CD4-positive, alpha-beta T cell treated with Interferon gamma for 1 hour (primary cell): ENCODE measurements at places on chromosomes 6 and 20.

DNA sequence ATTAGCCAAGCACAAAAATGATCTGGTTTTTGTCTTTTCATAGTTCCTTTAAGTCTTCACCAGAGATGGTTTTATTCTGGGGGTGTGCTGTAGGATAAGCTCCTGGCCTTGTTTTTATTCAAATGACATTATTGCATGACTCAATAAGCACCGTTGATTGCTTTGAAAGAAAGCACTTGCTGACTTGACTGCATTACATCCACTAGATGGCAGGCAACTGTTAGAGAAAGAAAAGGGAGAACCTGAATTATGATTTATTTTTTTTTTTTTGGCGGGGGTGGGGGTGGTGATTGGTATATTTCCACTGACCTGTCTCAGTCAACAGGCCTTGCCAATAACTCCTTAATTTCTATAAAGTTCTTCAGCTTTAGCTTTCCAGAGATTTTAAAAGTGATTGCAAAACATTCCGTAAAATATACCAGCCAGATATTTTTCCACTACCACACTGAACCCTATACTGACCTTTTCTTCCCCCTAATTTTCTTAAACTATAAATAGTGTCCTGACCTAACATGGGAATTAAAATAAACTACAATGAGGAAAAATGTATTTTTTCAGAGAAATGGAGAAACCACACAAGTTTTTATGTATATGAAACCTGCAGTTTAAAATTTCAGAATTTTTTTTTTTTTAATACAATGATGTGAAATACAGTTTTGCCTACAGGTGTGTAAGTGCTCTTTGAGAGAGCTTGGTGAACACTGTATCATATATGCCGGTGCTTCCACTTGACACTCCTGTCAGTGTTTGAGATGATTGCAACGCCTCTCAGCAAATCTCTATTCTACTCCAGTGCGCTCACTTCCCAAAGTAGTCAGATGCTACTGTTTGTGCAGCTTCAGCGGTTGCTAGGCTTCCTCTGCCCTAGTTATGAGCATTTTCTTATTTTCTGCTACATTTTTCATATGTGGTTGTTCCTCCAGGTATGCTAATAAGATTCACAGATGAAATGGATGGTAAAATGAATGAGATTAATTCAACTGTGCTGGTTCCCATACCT is 274.3 kb downstream of the CD109 start:
- DNase-seq = no peak

GRCh38 chr6:144581812-144582537 is 296.8 kb downstream of the UTRN start:
- no peak for DNase-seq

- no peak for DNase-seq
Measured at GRCh38 chr20:47300071-47300470, 56.4 kb downstream of the ZMYND8 start.

DNA sequence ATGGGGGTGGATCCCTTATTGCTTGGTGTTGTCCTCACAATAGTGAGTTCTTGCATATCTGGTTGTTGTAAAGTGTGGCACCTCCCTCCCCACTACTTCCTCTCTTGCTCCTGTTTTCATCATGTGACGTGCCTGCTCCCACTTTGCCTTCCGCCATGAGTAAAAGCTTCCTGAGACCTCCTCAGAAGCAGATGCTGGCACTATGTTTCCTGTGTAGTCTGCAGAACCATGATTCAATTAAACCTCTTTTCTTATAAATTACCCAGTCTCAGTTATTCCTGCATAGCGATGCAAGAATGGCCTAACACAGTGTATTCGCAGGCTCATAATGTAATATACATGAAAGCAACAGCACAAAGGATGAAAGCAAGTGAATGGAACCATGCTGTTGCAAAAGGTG is 28.4 kb upstream of the ANKRD60 start:
- no peak for DNase-seq

GRCh38 chr6:30397697-30398096 is 52.7 kb downstream of the RPP21 start:
- DNase-seq = no peak

GRCh38 chr20:63147532-63147931 is 68.4 kb downstream of the YTHDF1 start:
- no peak for DNase-seq

- DNase-seq = no peak
Measured at GRCh38 chr6:34053721-34054120, 92.2 kb downstream of the GRM4 start.

DNA sequence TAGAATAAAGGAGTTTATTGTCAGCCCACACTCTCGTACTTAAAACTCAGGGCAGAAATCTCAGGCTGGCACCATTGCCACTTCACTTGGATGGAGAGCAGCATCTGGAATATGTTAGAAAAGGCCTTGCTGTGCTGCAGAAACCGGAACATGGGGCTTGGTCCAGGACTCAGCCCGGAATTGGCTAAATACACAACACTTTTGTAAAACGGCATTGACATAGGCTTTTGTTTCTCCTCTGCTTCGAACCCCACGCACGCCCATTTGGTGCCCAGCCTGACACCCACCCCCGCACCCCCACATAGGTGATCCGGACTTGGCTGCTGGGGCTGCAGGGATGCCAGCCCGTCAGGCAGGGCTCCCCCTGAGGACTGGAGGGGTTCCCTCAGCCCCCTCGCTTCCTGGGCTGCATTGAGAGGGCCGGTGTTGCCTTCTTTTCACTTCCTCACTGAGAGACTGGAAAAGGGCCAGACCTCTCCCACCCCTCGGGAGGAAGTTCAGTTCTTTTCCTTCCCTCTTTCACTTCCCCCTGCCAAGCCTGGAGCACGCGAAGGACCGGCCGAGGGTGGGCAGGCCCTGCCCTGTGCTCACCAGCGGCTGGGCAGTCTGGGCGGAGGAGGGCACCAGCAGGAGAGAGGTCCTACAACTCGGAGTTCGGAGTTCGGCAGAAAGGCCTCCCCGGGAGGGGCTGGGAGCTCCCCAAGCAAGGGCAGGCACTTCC is 17.9 kb upstream of the CST3 start:
- DNase-seq = peak; percentile 49

- no peak for DNase-seq
Measured at GRCh38 chr20:9919271-9920014, 80.6 kb upstream of the PAK5 start.

- DNase-seq = no peak
Measured at GRCh38 chr6:39839445-39839844, 47.3 kb downstream of the DAAM2 start.

GRCh38 chr6:32883789-32884188 is 29.8 kb downstream of the PSMB9 start:
- DNase-seq = no peak

DNA sequence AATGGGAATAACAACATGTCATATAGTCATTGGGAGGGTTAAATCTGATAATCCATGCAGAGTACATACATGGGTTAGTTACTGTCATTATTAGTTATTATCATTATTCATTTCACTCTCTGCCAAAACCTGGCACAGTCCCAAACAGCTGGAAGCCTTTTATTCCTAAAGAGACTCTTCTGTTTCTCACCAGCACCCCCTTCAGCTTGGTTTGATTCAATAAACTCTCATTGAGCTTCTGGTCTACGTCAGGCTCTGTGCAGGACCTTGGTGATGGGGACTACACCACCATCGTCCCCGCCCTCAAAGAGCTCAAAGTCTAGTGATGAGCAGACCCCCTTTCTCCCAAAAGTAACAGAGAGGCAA is 2.3 kb downstream of the KCNK15 start:
- DNase-seq = no peak

GRCh38 chr6:109336221-109336961 is 45.9 kb downstream of the CD164 start:
- DNase-seq = no peak

- no peak for DNase-seq
Measured at GRCh38 chr20:46875059-46875458, 19.6 kb upstream of the EYA2 start.

GRCh38 chr6:53065266-53066076 is at the start of gene FBXO9:
Gene FBXO9, plus strand, starts transcription at chr6:53065404. Its CDS starts 386 bp downstream, at chr6:53065790.
- DNase-seq = peak; percentile 73

DNA sequence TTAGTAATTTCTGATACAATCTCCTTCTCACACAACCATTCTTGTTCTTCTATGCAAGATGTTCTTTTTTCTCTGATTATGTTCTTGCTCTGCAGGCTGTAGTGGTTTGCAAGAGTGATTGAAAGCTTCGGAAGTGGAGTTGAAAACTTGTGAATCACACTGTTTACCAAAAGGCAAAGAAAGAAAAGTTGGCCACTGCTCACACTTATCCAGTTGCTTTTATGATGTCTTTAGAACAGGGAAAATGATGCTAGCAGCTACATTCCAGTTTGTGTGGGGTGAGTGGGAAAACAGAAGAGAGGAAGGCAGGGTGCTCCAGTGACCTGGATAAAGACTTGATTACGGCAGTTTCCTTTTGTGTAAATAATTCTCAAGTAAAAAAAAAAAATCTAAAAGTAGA is 583.3 kb downstream of the TENT5A start:
- no peak for DNase-seq

- DNase-seq = no peak
Measured at GRCh38 chr6:9482030-9482738, 932.7 kb downstream of the TFAP2A start.

DNA sequence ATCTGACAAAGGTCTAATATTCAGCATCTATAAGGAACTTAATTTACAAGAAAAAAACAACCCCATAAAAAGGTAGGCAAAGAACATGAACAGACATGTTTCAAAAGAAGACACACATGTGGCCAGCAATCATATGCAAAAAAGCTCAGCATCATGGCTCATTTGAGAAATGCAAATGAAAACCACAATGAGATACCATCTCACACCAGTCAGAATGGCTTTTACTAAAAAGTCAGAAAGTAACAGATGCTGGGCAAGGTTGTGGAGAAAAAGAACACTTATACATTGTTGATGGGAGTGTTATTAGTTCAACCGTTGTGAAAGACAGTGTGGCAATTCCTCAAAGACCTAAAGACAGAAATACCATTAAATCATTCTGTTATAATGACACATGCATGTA is 289.9 kb upstream of the MMS22L start:
- no peak for DNase-seq

GRCh38 chr6:21800948-21801438 is 207.4 kb downstream of the SOX4 start:
- DNase-seq = no peak

DNA sequence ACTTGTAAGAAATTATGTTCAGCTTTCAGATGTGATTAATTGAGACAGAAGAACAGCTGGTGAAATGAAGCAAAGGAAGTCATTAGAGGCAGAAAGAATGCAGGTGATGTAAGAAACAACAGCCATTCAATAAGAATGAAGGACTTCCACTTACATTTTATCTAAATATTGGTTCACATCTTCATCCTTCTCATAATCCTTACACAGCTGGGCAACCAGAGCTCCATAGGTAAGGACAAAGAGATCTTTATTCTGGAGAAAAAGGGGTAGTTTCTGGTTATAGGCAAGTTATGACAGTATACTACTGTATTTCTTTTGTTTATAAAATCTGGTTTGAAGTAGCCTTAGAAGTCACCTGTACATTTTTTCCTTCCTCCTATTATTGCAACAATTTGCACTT is 2.3 kb downstream of the TRAPPC3L start:
- DNase-seq = no peak

GRCh38 chr6:2097464-2097863 is 147.9 kb downstream of the GMDS start:
- no peak for DNase-seq

DNA sequence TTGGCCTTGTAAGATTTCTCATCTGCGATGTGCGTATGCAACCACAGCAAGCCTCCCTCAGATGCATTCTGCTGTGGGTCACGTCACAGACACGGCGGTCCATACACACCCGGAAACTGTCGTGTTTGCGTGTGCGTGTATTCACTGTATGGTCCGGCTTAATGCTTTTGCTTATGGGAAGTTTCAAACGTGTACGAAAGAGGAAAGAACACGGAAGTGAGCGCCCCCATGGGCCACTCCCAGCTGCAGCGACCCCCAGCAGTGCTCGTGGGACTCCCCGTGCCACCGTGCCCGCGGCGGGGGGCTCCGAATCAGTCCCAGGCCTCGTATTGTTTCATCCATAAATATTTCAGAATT is 10.2 kb downstream of the DLL1 start:
- DNase-seq = peak; percentile 48

DNA sequence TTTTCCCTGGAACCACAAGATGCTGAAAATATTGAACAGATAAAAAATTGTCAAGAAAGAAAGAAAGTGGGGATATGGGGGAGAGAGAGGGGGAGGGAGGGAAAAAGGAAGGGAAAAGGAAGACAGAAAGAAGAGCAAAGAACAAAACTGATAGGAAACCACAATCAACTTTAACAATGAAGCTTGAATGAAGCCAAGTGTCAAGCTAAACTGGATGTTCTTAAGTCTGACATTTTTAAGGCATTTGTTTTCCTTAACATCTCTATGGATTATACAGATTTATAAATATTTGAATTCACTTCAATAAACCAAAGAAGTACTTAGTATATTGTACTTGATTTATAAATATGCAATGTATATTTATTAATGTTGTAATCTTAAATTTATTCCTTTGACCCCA is 197.6 kb upstream of the SMLR1 start:
- DNase-seq = no peak

DNA sequence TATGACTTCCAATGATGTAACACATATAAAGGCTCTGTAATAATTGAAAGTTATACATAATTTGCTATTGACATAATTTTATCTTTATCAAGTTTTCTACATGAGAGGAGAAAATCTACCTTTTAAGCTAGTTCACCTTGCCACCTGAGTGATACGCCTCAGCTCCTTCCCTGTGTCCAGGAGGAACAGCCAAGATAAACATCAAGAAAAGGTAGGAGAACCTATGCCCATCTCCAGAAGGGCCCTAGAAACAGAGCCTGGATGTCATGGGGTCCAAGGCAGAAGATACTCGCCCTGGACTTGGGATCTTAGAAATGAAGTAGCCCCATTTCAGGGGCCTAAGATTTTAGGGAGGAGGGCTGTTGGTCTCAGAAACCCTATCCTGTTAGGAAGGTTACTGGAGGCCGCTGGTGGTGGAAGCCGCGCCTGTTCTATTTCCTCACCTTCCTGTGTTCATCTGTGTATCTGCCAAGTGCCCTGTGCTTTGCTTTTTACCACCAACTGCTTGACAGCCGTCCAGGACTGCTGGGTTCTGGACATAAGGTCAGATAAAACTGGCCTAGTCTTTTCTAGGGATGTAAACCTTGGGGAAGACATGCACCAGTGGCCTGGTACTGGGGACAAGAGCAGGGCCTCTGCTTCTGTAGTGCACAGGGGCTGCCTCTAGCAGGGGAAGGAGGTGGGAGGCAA is 178.5 kb downstream of the ARID1B start:
- no peak for DNase-seq

DNA sequence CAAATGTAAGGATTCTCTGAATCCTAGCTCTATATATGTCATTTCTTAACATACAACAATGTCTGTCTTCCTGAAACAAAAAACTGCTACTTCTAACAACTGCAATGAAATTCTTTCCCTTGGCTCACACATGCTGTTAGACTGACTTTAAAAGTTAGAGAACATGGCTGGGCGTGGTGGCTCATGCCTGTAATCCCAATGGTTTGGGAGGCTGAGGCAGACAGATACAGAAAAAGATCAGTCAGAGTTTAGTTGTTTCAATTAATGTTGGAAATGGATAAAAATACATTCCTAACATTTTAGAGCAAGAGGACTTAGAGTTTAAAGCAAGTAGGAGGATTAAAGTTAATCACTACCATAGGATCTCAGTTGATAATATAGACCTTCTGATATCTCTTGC is 28.7 kb upstream of the KIAA1586 start:
- no peak for DNase-seq

GRCh38 chr20:40807821-40808170 is 118.8 kb upstream of the MAFB start:
- no peak for DNase-seq

- no peak for DNase-seq
Measured at GRCh38 chr6:132365281-132365907, 35.9 kb downstream of the MOXD1 start.
